ENCODE measurements at places on chromosomes 2 and 18. TPM values are rescaled to one million over a fixed set of nuclear protein-coding genes. Genes with fewer than 3 reads are reported as not detected.

The SCN2A gene
- 15.8 TPM for total RNA-seq

The PRKAG3 gene
- total RNA-seq: not detected

DNA sequence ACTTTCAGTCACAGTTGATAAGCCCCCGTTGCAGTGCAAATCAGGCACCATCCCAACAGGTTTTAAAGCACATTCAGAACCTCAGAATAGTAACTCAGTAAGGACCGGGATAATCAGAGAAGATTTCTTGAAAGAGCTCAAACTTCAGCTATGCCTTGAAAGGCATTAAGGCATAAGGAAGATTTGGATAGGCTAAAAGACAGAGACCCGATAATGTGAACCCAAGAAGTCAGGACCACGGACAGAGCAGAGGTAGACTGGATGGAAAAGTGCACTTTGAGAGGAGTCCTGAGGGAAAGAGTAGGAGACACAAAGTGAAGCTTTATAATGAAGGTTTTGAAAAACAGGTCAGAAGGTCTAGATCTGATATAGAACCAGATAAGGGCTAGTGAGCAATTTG is 36.9 kb upstream of the KLF7 start:
- H3K27ac ChIP-seq: no peak overlapping the region
- no peak for DNase-seq
- H3K4me1 ChIP-seq: no peaks in the 10 kb centered on the region
- no peaks in the 10 kb centered on the region for H3K27me3 ChIP-seq

DNA sequence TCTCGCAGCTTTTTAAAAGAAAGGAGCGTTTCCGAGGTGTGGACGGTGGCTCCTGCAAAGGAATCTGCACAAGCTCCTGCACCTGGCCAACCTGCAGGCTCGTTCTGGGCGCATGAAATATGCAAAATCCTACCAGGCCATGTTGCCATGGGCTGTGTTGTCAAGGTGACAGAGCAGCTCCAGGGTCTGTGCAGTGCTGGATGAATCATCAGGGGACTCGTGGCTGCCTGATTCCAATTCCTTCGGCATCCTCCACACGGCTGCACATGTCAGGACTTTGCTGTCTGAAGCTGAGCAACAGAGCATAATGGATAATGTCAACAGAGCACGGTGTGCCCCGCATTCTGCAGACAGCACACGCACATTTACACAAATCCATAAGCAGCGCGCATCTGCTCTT is 120.5 kb downstream of the EIPR1 start:
- no peaks in the 10 kb centered on the region for H3K36me3 ChIP-seq
- no peak for DNase-seq
- H3K27me3 ChIP-seq: no peaks in the 10 kb centered on the region
- no peak overlapping the region for H3K27ac ChIP-seq

The RTTN gene
- total RNA-seq: 58.1 TPM

All from uterus (tissue), 4 donors.